T-helper 17 cell (primary cell): ENCODE measurements at places on chromosomes 5 and 9. TPM values are rescaled to one million over a fixed set of nuclear protein-coding genes. Genes with fewer than 3 reads are reported as not detected.

QSOX2 gene
- 12.6 TPM for total RNA-seq

DNA sequence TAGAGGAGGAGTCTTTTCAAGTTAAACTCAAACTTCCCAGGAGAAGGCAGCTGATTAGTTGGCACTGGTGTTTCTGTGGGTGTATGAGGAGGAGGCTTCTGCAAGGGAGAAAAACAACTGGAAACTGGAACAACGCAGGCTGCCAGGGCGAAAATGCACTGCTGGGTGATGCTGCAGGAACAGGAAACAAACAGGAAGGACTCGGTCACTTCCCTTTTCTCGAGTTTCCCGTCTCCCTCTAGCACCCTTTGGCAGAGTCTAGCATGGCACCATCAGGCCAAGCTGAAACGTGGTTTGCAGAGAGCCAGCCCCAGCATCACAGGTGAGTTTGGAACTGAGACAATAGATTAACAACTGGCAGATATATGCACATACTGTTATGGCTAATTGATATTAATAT is 77.5 kb upstream of the CAST start:
- H3K36me3 ChIP-seq: peaks cover 2% of the 10 kb centered on the region
- peaks cover 35% of the 10 kb centered on the region for H3K27me3 ChIP-seq
- DNase-seq: no peak
- no peak overlapping the region for H3K27ac ChIP-seq
- H3K4me3 ChIP-seq: no peak overlapping the region

PLPP7 gene
- not detected for total RNA-seq

PGM5 gene
- 0.40 TPM for total RNA-seq

- peaks cover 21% of the 10 kb centered on the region for H3K36me3 ChIP-seq
- H3K4me1 ChIP-seq: peaks cover 61% of the 10 kb centered on the region
- peak overlapping the region; percentile 100 for H3K27ac ChIP-seq
- no peak for DNase-seq
- peak overlapping the region; percentile 98 for H3K4me3 ChIP-seq
Observed at GRCh38 chr5:134114886-134115805, 665 bp downstream of the TCF7 start.

DNA sequence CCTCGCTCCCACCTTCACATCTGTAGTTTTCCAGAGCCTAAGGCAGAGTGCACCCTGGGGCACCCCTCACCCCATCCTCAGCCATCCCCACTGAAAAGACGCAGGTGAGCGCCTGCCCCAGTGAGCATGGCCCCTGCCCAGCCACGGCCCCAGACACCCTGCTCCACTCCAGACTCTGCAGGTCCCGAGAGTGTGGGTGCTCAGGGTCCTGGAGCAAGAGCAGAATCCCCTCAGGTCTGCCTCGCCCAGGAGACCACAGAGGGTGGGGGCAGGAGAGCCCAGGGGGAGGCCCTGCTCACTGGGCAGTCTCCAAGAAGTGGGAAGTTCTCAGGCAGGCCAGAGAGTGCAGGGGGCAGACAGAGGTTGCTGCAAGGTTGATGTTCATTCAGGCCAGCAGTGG is 158.6 kb upstream of the PPP1R26 start:
- no peaks in the 10 kb centered on the region for H3K4me1 ChIP-seq
- H3K27me3 ChIP-seq: peaks cover 18% of the 10 kb centered on the region
- no peak overlapping the region for H3K4me3 ChIP-seq
- no peak overlapping the region for H3K27ac ChIP-seq

GRCh38 chr5:78720227-78720985 is 71.8 kb upstream of the LHFPL2 start:
- H3K27ac ChIP-seq: no peak overlapping the region
- H3K36me3 ChIP-seq: no peaks in the 10 kb centered on the region
- DNase-seq: no peak
- no peak overlapping the region for H3K4me3 ChIP-seq
- peaks cover 2% of the 10 kb centered on the region for H3K4me1 ChIP-seq

GRCh38 chr5:166649676-166650075 is 1641.8 kb upstream of the WWC1 start:
- no peak overlapping the region for H3K4me3 ChIP-seq
- no peak overlapping the region for H3K27ac ChIP-seq
- H3K27me3 ChIP-seq: no peaks in the 10 kb centered on the region
- no peak for DNase-seq
- H3K4me1 ChIP-seq: no peaks in the 10 kb centered on the region
- H3K36me3 ChIP-seq: no peaks in the 10 kb centered on the region

TXN gene
- total RNA-seq: 55.4 TPM

DNA sequence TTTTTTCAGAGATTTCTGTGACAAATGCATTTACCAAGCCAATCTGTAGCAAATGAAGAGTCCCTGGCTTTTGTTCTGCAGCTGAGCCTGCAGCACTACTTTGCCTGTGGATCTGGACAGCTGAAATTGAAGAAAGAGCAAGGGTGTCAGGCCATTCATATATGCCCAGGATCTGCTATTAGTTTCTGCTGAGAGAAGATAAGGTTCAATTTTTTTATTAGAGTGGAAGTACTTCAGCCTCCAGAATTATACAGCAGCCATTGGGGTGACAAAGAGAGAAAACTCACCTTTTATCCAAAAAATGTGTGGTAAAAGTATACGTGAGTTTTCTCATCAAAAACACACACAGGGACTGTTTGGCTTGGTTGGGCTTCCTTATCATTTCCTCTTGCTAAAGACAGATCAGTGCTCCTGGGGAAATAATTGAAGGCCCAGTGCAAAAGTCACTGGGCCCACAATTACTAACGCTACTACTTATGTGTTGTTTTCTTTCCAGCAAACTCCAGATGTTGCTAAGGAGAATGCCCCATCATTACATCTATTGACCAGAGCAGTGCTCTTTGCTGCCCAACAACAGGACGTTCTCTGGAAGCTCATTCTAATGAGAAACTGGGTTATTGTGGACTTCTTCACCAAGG is 138.6 kb downstream of the CEMIP2 start:
- H3K27ac ChIP-seq: no peak overlapping the region
- no peak overlapping the region for H3K4me3 ChIP-seq
- no peak for DNase-seq

- DNase-seq: no peak
- no peak overlapping the region for H3K4me3 ChIP-seq
- no peaks in the 10 kb centered on the region for H3K36me3 ChIP-seq
- no peak overlapping the region for H3K27ac ChIP-seq
- H3K4me1 ChIP-seq: no peaks in the 10 kb centered on the region
Observed at GRCh38 chr9:27714388-27714787, 141.1 kb upstream of the C9orf72 start.

LCN1 gene
- total RNA-seq: not detected

PCDHGB6 gene
- total RNA-seq: 0.10 TPM

DNA sequence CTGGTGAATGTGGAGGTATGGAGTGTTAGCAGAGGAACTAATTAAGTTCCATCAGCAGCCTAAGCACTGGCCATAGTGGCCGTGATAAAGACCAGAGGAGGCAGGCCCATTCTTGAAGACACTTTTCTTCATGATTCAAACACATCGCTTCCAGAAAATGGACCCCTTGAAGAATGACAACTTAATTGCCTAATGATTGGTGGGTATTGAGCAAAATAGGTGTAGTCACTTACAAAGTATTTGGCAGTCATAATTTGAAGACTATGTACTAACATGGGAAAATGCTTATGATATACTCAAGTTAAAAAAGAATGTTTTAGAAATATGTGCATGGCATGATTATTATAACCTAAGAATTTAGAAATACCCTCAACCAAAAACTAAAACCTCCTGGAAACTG is 44.8 kb downstream of the MEGF10 start:
- DNase-seq: no peak
- no peak overlapping the region for H3K4me3 ChIP-seq
- no peaks in the 10 kb centered on the region for H3K36me3 ChIP-seq
- peaks cover 56% of the 10 kb centered on the region for H3K27me3 ChIP-seq
- no peak overlapping the region for H3K27ac ChIP-seq
- H3K4me1 ChIP-seq: peaks cover 4% of the 10 kb centered on the region

PRR7 gene
- 40.1 TPM for total RNA-seq

GRCh38 chr5:11560915-11561697 is 343.1 kb downstream of the CTNND2 start:
- H3K27ac ChIP-seq: no peak overlapping the region
- H3K27me3 ChIP-seq: no peaks in the 10 kb centered on the region
- no peaks in the 10 kb centered on the region for H3K36me3 ChIP-seq
- no peak for DNase-seq

LSM11 gene
- total RNA-seq: 1.4 TPM

DNA sequence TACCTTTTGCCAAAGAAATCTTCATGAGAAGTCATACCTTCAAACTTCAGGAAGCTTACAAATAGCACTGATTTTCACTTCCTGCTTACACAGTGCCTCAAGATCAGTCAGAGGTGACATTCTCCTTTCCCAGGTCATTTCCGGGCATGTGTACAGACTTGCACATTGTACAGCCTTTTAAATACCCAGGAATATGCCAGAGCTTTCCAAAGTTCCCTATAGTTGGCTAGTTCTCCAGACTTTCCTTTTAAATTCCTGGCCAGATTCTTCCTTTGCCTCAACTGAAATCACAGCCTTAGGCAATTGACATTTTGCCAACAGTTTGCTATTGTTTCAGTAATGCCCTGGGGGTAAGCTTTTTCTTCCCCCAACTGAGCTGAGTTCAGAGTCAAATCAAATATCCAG is 47.2 kb downstream of the RFX3 start:
- no peak for DNase-seq
- H3K27me3 ChIP-seq: no peaks in the 10 kb centered on the region
- H3K36me3 ChIP-seq: no peaks in the 10 kb centered on the region
- peak overlapping the region; percentile 90 for H3K4me3 ChIP-seq
- peaks cover 33% of the 10 kb centered on the region for H3K4me1 ChIP-seq

GRCh38 chr9:13487071-13487470 is 207.6 kb upstream of the MPDZ start:
- H3K27me3 ChIP-seq: no peaks in the 10 kb centered on the region
- no peaks in the 10 kb centered on the region for H3K4me1 ChIP-seq
- no peak overlapping the region for H3K27ac ChIP-seq
- no peak overlapping the region for H3K4me3 ChIP-seq

DNA sequence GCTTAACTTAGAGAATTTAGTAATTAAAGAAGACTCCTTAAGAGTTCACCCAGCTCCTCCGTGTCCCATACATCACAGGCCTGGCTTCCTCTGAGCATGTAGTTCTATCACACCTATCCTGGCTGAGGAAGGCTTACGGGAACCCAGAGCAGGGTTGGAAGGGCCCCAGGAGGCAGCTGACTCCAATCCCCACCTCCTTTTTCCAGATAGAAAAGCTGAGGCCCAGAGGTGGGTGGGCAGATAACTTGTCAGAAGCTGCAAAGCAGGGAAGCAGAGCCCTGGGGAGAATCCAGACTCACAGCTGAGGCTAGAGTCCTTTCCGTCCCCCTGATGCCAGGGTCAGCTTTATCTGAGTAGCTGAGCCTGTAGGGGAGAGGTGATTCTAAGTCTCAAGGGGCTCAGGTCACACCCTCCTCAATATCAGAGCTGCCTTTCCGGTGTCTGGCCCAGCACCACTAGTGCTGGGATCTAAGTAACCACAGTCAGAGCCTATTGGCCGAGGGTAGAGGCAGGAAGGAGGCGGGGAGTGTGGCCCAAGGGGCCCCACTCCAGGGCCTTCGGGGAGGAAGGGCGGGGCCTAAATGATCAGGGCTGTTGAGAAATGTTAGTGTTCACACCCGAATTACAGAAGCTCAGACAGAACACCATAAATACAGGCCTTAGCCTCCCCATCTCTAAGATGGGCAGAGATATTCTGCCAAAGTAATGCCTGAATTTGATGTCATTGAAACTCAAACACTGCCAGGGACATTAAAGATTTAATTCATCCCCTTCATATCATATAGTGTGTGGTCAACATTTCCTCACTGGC is 9.9 kb downstream of the CCDC69 start:
- peak overlapping the region; percentile 100 for H3K27ac ChIP-seq
- H3K4me1 ChIP-seq: peaks cover 66% of the 10 kb centered on the region
- H3K36me3 ChIP-seq: peaks cover 7% of the 10 kb centered on the region
- H3K27me3 ChIP-seq: no peaks in the 10 kb centered on the region

- H3K27me3 ChIP-seq: no peaks in the 10 kb centered on the region
- H3K27ac ChIP-seq: no peak overlapping the region
- H3K4me1 ChIP-seq: peaks cover 30% of the 10 kb centered on the region
- H3K36me3 ChIP-seq: no peaks in the 10 kb centered on the region
- H3K4me3 ChIP-seq: no peak overlapping the region
- DNase-seq: no peak
Observed at GRCh38 chr9:94182532-94182931, 76.6 kb upstream of the ZNF169 start.

CDHR2 gene
- 1.3 TPM for total RNA-seq

WDR41 gene
- 7.5 TPM for total RNA-seq

PCDHGA5 gene
- 0.16 TPM for total RNA-seq

- no peak overlapping the region for H3K4me3 ChIP-seq
- no peaks in the 10 kb centered on the region for H3K4me1 ChIP-seq
- no peak for DNase-seq
Observed at GRCh38 chr9:68509689-68510088, 31.0 kb downstream of the TMEM252 start.

GRCh38 chr5:56641635-56642260 is 173.6 kb upstream of the MAP3K1 start:
- peaks cover 51% of the 10 kb centered on the region for H3K4me1 ChIP-seq
- DNase-seq: no peak
- H3K4me3 ChIP-seq: no peak overlapping the region
- peak overlapping the region; percentile 99 for H3K27ac ChIP-seq
- no peaks in the 10 kb centered on the region for H3K36me3 ChIP-seq

KIF20A gene
- not detected for total RNA-seq

- peak overlapping the region; percentile 61 for H3K27ac ChIP-seq
- H3K27me3 ChIP-seq: peaks cover 12% of the 10 kb centered on the region
- peak; percentile 20 for DNase-seq
- peaks cover 15% of the 10 kb centered on the region for H3K4me1 ChIP-seq
- peak overlapping the region; percentile 78 for H3K4me3 ChIP-seq
- H3K36me3 ChIP-seq: no peaks in the 10 kb centered on the region
Observed at GRCh38 chr5:79133657-79134451, 22.2 kb downstream of the BHMT start.

DNA sequence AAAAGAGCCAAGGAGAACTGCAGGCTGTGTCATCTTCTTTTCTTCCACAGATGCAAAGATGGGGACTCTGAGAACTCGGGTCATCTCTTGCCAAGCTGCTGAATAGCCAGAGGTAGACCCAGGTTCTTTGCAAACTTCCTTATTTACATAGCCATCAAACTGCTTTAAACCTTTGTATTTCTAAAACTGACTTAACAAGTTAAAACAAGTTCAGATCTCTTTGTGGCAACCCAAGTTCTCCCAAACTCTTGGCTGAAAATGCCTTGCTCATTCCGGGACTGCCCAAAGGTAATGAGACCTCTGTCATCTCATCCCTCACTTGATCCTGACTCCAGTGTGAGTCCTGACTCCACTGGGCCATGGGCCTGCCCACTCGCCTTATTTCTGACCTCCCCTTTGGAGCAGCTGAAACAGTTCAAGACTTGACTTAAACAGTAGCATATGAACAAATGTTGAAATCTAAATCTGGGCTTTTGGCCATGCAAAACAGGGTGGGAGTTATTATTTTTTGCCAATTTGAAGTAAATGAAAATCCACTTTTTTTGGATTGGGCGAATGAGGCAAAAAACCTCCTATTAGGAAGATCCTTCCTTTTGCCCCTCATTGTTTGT is 50.6 kb downstream of the FBXL7 start:
- no peak overlapping the region for H3K4me3 ChIP-seq
- H3K27me3 ChIP-seq: no peaks in the 10 kb centered on the region
- no peak overlapping the region for H3K27ac ChIP-seq
- DNase-seq: no peak
- no peaks in the 10 kb centered on the region for H3K36me3 ChIP-seq

ST6GALNAC4 gene
- total RNA-seq: 18.5 TPM

- DNase-seq: no peak
- H3K36me3 ChIP-seq: peaks cover 3% of the 10 kb centered on the region
Observed at GRCh38 chr5:169350016-169350415, 49.1 kb upstream of the SLIT3 start.
